ENCODE measurements at places on chromosomes 6 and 20.

DNA sequence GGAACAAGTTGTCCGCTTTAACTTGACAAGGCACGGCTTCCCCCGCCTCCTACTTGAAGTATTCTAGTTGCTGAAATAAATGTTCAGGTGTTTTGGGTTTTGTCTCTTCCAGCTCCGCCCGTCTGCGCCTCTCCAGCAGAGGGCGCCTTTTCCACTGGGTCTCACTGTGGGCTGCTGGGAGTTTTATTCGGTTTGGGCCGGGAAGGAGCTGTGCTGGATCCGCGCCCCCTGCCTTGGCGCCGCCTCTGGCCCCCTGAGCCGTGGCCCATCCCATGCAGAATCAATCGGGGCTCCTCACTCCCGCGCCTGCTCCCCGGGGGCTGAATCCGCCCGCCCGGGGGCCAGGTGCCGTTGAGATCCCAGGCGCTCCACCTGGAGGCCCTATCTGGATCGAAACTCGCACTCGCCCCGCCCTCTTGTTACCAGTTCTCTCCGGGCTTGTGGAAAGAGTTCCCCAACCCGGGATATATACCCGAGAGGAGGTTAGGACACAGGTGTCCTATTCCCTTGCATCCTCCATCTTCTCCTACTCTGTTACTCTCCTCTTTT is 51.0 kb upstream of the TCF21 start:
- peak; percentile 51 for DNase-seq

GRCh38 chr20:18252597-18253451 is 35.5 kb upstream of the ZNF133 start:
- no peak for DNase-seq

DNA sequence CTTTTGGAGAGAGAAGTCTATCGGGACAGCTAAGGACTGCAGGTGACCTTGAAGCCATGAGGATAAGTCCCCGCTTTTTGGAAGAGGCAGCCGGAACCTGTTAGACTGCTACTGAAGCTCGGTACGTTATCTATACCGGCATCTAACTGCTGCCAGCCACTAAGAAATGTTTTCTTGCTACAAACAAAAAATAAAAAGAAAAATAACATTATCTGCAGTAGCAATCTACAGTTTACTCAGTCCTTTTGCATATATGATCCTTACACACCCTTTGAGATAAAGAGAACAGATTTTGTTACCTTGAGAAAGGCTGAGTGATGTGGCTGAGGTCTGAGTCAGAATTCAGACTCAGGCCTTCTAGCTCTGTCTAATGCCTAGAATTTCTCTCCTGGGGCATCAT is 314.6 kb downstream of the CDH26 start:
- DNase-seq = no peak

- DNase-seq = no peak
Observed at GRCh38 chr6:33459226-33459625, 4.8 kb downstream of the ZBTB9 start.

GRCh38 chr6:123747515-123747914 is 56.1 kb upstream of the NKAIN2 start:
- no peak for DNase-seq

DNA sequence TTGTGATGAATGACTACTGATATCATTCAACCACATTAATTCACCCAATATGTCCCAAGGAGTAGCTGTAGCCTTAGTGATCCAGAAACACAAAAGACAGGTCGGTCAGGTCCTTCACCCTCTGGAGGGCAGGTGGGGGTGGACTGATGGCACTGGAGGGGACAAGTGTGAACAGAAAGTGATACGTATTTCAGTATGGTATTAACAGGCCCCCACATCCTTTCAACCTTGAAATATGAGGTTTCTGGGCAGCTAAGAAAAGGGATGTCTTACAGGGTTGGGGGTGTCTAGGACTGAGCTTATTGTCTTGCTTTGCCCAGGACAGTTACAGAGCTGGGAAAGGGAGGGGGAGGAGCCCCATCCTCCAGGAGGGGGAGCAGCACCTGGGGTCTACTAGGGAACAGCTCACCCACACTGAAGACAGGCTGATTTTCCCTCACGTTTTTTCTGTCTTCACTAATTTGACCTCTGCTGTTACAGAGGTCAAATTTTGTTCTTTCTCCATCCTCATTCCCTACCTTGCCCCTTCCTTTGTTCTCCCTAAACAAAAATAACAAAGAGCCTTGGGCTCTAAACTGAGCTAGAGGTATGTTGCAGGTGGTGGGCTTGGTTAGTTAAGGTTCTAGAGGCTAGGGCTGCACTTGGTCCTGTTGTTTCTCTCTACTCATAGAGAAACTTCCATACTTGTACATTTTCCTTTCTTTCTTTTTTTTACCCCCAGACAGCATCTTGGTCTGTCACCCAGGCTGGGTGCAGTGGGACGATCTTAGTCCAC is 38.0 kb upstream of the EEF1A1 start:
- DNase-seq = no peak

DNA sequence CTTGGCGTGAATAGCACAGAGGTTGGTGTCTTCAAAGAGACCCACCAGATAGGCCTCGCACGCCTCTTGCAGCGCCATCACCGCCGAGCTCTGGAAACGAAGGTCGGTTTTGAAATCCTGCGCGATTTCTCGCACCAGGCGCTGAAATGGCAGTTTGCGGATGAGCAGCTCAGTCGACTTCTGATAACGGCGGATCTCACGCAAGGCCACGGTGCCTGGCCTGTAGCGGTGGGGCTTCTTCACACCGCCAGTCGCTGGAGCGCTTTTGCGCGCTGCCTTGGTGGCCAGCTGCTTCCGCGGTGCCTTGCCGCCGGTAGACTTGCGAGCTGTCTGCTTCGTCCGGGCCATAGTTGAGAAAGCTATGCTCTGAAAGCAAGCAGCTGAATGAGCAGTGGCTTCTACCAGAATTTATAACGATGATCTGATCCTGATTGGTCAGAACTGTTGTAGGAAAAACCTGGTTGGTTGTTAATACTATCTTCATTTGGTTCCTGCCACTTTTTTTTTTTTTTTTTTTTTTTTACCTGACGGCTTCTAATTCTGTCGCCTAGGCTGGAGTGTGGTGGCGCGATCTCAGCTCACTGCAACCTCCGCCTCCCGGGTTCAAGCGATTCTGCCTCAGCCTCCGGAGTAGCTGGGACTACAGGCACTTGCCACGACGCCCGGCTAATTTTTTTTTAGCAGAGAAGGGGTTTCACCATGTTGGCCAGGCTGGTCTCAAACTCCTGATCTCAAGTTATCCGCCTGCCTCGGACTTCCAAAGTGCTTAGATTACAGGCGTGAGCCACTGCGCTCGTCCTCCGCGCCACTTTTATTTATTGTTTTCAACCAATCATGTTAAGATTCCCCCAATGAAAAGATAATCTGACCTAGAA is 21.5 kb downstream of the OR2B2 start:
- DNase-seq = no peak

DNA sequence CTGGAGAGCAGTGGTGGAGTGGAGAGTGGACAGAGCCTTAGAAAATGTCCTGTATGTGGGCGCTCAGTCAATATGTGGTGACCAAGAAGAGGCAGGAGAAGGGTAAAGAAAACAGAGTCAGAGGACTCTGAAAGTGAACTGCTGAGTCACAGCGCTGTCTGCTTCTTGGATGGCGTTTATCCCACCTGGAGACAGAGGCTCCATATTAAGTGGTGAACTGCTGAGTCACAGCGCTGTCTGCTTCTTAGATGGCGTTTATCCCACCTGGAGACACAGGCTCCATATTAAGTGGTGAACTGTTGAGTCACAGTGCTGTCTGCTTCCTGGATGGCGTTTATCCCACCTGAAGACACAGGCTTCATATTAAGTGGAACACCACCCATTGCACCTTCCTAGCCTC is 119.3 kb upstream of the RALGAPA2 start:
- DNase-seq = no peak

DNA sequence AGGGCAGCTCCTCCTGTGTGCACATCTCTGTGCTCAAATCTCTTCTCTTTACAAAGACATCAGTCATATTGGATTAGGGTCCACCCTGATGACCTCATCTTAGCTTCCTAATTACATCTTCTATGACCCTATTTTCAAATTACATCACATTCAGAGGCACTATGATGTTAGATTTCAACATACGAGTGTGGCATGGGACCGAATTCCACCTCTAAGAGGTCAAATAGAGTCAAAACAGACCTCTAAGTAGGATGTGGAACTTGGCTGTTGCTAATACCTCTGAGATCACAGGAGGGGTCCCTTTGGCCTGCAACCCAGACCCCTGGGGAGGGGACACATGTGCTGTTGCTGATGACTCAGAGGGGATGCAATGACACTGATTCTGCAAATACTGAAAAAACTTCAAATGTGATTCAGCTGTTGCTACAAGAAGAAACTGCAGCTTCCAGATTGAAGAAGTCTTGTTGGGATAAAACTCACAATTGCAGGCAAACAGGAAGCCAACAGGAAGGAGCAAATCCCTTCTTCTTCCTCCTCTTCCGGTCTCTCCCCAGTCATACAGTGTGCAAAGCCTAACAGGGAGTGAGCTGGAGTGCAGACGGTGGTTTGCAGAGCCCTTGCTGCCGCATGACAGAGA is 216.2 kb downstream of the MYLK4 start:
- no peak for DNase-seq

DNA sequence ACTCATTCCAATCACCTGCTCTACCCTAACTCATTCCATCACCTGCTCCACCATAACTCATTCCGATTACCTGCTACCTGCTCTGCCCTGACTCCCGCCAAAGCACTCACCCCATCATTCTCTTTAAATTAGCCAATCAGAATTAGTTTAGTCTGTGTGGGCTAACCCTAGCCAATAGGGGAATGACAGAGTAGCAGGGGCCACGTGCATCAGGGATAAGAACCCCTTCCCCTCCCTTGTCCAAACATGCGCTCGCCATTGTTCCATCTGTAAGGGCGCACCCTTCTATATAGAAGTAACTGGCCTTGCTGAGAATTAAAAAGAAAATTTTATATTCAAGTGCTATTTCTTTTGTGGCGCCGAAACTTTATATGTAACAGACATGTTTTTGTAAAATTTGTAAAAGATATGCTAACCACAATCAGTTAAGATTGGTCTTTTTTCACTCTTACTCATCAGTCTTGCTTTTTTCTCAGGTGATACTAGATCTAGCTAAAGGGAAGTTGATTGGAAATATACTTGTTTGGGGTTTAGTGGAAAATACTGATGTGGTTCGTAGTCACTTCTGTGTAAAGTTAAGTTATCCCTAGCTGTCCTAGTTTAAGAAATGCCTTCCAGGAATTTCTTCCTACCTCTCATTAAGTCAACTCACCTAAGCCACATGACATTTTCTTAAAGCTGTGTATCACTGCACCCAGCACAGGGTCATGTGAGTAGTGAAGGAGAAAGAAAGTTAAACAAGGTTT is 16.5 kb downstream of the RTN4IP1 start:
- DNase-seq = no peak

DNA sequence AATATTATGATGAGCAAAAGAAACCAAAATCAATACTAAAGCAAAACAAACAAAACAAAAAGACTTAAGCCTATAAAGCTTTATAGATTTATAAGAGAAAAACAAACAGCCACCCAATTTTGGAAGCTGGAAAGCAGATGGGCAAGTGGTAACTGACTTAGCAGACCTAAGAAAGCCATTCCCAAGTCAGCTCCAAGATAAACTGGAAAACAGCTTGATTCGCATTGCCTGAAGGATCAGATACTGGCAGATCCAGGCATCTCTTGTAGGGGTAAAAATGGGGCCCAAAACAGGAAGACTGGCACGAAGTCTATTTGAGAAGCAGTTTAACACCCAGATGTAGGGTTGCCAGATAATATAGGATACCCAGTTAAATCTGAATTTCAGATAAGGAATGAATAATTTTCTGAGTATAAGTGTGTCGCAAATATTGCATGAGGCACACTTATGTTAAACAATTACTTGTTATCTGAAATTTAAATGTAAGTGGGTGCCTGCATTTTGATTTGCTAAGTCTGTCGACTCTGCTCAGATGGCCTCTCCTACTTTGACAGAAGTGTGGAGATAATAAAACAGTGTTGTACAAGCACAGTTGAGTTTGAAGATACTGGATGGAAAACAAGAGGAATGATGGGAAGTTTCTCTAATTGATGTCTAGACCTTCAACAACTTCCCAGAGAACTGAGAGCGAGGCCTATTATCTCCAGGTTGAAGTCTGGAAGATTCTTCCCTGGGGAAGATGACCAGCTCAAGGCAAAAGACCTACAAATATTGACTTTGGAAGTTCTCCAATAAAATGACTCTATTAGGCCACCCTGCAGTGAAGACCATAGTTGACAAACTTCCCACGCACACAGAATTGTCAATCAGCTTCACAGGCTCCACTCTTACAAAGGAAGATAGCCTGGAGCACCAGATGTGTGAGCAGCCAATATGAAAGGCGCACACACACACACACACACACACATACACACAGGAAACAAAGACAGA is 113.4 kb downstream of the FAM50B start:
- DNase-seq = no peak

DNA sequence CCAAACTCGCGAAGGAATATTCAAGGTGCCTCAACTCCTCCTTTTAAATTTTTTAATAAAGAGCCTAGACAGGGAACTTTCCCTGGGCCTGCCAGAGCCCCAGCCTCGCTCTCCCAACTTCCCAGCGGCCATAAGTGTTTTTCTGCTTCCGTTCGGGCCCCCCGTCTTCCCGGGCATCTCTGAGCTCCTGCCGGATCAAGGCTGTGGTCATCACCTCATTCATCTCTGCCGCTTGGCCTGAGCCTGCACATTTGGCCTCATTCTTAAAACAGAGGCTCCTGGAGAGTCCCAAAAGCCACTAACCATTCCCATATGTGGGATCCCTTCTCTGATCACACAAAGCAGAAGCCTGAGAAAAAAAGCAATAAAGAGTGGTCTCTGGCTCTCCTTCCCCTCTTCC is 969.1 kb upstream of the DEFB115 start:
- no peak for DNase-seq

DNA sequence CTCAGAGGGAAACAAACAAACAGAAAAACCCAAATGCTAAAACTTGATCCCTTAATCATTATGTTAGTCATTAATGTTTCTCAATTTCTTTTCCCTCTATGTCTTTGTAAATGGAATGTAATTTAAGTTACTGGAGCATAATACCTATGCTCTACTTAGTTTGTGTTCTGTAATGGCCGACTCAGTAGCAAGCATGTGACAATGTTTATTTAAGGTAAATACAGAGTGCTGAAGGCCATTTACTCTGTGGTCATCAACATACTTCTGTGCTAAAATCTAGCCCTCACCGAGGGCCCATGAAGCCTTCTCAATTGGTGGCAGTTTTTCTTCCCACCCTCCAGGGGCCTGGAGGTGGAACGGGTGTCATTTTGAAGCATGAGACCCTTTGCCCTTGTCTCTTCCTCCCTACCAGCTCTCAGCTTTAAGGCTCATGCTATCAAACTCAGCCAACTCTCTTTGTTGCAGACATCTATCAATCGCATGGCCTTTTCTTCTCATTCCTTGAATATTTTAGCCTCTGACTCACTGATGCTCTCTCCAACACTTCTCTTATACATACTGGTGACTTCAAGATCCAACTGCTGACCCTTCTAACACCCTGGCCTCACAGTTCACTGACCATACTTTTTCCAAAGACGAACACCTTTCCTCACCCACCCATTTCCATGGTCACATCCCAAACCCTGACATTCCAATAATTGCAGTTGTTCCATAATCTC is 48.2 kb downstream of the STX7 start:
- no peak for DNase-seq
